Effector CD4-positive, alpha-beta T cell (primary cell): ENCODE measurements at places on chromosomes 7 and 10.

- DNase-seq, result no peak
Observed at GRCh38 chr7:78301407-78301806, 502.8 kb downstream of the PHTF2 start.

- no peak for DNase-seq
Observed at GRCh38 chr7:43391518-43391917, 191.4 kb upstream of the STK17A start.

GRCh38 chr10:37489658-37490003, 364.2 kb downstream of the ANKRD30A start:
- no peak for DNase-seq

GRCh38 chr7:91181949-91182348, 82.3 kb upstream of the FZD1 start:
- DNase-seq, result no peak

- no peak for DNase-seq
Observed at GRCh38 chr10:113042868-113043267, 92.8 kb downstream of the TCF7L2 start.

- no peak for DNase-seq
Observed at GRCh38 chr7:98810153-98810802, 59.5 kb downstream of the TMEM130 start.

DNA sequence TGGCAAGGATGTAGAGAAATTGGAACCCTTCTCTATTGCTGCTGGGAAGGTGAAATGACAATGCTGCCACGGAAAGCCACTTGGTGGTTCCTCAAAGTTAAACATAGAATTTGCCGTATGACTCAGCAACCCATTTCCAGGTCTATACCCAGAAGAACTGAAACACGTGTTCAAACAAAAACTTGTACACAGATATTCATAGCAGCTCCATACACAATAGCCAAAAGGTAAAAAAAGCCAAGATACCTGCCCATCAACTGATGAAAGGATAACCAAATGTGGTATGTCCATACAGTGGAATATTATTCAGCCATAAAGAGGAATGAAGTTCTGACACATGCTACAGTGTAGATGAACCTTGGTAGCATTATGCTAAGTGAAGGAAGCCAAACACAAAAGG, 39.1 kb downstream of the LHPP start:
- no peak for DNase-seq

DNA sequence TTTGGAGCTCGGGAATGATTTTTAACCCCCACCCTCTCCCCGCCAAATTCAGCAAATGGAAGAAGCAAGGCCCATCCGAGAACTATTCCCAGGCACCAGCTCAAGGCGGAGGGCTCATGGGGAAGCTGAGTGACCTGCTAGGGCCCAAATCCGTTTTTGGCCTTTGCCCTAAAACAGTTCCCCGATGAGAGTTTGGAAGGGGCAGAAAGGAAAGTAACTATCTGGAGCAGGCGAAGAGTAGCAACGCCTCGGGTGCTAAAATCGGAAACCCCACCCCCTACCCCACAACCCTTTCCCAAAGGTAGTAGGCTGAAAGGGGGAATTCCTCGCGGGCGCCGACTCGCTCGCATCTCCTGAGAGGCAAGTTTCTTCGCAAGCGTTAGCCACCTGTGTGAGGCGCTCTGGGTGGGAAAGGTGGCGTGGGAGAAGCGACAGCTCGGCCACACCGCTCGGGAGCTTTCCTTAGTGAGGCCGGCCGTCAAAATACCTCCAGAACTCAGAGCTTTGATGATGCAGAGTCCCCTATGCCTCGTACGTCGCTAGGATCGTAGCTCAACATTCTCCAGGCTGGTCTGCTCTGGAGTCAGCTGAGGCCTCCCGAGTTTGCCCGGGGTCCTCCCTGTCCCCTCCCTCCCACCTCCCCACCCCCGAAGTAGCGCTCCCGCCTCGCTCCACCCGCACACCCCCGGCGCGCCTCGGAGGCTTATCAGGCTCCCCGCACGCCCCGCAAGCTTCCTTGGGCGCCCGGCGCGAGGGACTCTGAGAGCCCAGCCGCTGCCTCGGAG, 642 bp upstream of the PRKG1 start:
- no peak for DNase-seq

GRCh38 chr7:116670409-116671015, 1.5 kb upstream of the MET start:
- no peak for DNase-seq

DNA sequence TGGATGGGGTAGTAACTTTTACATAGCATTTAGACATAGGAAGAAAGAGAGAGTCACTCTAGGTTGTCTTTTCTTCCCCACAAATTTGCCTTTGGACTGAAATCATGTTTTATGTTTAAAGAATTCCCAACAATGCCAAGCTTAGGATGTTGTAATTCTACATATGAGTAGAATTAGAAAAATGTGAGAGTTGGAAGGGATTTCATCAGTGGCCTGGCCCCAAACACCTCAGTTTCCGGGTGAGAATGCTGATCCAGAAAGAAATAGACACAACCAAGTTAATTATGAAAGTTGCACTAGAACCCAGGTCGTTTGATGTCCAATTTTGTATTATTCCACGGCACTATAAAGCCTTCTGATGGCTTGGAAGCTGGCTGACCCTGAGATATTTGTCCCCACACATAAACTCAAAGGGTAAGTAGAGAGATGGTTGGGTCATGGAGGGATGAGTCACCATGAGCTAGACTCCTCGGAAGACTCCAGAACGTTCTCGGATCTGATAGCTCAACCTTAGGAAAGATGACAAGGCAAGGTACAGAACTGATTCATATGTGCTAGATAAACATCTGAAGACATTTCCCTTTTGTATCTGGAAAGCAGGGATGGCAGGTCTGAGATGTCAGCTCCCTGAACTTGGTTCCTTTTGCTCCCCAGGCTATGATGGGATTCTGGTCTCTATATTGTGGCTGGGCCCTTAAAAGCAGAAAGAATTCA, 48.8 kb upstream of the SLC35B4 start:
- DNase-seq, result no peak

DNA sequence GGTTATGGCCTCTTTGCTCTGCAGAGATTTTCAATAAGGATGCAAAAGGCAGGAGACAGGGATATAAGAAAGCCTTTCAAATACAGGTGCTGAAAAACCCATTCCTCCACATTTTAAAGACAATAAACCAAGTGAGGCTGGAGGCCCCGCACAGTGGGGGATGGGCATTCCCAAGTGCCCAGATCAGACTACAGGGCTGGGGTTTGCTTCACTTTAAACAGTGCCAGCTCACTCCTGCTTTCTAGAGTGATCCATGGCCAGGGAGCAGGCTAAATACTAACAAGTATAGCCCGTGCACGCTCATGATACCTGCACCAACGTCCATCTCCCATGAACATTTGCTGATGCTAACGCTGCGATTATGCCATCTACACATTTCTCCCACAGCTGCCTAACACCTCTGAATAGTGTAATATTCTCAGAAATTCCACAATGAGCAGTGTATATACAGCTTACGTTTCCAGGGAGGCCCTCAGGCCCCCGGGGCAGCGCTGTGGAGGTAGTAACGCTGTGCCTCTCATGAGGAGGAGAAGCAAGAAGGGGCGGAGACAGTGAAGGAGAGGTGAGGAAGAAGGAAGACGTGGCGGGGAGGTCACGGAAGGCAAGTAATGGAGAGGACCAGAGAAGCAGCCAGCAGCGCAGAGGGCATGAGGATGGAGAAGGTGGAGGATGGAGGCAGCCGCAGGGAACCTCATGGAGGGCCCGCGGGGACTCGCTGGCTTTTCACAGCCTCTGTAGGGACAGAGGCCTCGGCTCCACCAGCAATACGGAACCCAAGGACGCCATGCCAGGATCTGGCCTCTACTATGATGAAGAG, 141.7 kb downstream of the USP6NL start:
- no peak for DNase-seq

- DNase-seq, result no peak
Observed at GRCh38 chr10:118669835-118670234, 74.4 kb upstream of the PRLHR start.

DNA sequence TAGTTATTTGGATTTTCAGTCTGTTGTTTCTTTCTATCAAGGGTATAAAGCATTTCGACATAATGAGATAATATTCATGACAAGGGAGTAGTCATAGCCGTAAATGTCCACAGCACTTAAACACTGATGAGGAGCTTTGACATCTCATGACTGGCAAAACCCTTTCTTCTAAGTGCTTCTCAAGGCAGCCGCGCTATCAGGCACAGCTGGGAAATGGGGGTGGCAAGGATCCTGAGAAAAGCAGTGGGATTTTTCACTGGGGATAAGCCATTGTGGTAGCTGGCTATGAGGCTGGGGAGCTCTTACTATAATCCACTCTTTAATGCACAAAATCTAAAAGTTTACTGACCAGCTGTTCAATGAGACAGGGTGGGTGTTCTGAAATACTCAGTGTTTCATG, 493.2 kb upstream of the KLF6 start:
- no peak for DNase-seq

DNA sequence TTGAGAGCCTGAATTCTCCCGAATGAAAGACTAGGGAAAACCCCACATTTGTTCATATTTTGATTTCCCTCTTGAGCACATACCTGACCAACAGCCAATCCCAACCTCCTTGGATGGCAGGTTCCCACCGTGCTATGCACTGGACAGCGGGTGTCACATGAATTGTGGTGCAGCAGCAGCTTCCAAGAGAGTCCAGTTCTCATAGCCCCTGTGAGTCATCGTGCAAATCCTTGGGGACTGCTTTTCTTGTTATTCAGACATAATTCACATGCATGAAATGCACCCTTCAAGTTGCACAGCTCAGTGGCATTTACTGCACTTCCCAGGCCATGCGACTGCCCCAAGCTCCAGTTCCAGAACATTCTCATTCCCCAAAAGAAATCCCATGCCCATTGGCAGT, 67.8 kb upstream of the PPP2R2D start:
- no peak for DNase-seq

GRCh38 chr7:68671046-68671445, 927.2 kb upstream of the AUTS2 start:
- no peak for DNase-seq
